ENCODE measurements at places on chromosomes 13 and 19. TPM values are rescaled to one million over a fixed set of nuclear protein-coding genes. Genes with fewer than 3 reads are reported as not detected.

GRCh38 chr13:40456397-40456953 lies 210.0 kb downstream of the FOXO1 start:
- DNase-seq: no peak

GRCh38 chr13:110379905-110380341 lies 72.8 kb downstream of the COL4A2 start:
- no peak for DNase-seq

DNA sequence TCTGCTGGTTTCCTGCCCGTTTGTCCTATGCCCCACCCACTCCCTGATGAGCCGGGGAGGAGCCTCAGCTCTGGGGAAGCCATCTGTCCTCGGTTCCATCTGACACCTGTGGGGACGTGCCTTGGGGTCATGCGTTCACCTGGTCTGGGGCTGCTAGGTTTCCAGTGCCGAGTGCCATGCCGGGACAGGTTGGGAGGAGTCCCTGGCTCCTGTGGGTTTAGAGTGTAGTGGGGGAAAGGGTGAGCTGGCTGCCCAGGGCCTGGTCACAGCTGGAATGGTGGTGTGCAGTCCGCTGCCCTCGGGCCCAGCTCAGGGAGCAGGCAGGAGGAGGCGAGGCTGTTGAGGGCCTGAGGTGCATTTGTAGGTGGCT lies 2.5 kb downstream of the KDM4B start:
- DNase-seq: no peak

DNA sequence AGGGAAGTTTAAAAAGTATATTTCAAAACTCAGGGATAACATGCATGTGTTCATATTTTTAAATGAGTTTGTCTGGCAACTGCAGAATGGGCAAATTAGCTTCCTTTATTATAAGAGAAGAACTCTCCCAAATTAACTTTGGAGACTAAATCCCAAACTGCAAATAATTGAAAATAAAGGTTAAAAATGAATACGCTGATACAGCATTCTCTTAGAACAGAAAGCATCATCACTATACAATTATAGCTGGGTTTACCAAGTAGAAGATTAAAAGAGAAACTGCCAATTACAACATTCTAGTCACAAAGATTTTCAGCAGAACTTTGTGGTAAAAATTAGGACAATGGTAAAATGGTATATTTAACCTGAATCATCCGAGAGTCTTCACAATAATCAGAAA lies 73.3 kb downstream of the OLFM4 start:
- no peak for DNase-seq

DNA sequence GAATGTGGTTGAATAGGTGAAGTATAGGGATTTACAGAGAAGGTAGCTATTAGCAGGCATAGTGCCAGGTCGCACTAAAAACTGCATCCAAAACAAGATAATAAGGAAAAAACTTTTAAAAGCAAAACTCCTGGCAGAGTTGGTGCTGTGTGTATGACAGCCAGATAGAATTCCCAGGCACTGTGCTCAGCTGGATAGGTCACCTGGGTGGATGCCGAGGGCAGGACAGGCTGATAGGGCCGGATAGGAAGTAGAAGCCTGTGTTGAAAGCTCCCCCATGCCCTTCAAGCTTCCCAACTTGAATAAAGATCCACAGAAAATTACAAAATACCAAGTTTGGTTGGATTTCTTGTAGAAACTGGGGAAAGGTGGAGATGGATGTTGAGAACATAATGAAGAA lies 48.9 kb upstream of the TDRD3 start:
- no peak for DNase-seq

ZNF700 gene
- 12.6 TPM for total RNA-seq

ADAMTSL5 gene
- total RNA-seq: 2.9 TPM

GRCh38 chr13:48656608-48657007 lies 2.9 kb downstream of the CYSLTR2 start:
- DNase-seq: no peak

- DNase-seq: no peak
Measured at GRCh38 chr19:43461303-43461702, 4.1 kb downstream of the LYPD3 start.

GRCh38 chr19:4800591-4801081 lies 9.1 kb downstream of the FEM1A start:
- DNase-seq: no peak

GRCh38 chr13:95060014-95060519 lies 241.2 kb downstream of the ABCC4 start:
- DNase-seq: no peak

ZNF835 gene
- 12.0 TPM for total RNA-seq

DNA sequence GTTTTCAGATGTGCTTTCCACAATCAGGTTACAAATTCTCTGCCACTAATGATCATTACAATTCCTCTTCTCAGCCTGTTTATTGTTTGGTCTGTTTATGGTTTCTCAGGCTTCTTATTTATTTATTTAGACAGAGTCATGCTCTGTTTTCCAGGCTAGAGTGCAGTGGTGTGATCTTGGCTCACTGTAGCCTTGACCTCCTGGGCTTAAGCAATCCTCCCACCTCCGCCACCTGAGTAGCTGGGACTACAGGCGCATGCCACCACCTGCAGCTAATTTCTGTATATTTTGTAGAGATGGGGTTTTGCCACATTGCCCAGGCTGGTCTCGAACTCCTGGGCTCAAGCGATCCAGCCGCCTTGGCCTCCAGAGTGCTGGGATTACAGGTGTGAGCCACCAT lies 2.1 kb upstream of the ZSCAN5A start:
- no peak for DNase-seq

DNA sequence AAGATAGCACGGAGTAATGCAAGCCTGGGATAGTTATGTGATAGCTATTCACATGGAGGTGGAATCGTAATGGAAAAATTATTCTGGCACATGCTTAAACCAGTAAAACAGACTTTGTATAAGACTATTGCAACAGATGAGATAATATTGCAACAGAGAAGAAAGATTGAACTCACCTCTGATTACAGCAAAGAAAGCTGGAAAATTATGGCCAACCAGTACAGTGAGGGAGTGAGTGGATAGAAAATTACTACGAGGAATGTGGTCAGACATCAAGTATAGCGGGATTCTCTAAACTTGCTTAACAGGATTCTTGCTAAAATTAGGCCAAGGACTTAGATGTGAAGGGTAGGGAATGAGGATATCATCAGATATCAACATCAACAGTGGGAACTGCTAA lies 397.6 kb upstream of the KLHL1 start:
- DNase-seq: no peak

CAPS gene
- total RNA-seq: 33.9 TPM

DNA sequence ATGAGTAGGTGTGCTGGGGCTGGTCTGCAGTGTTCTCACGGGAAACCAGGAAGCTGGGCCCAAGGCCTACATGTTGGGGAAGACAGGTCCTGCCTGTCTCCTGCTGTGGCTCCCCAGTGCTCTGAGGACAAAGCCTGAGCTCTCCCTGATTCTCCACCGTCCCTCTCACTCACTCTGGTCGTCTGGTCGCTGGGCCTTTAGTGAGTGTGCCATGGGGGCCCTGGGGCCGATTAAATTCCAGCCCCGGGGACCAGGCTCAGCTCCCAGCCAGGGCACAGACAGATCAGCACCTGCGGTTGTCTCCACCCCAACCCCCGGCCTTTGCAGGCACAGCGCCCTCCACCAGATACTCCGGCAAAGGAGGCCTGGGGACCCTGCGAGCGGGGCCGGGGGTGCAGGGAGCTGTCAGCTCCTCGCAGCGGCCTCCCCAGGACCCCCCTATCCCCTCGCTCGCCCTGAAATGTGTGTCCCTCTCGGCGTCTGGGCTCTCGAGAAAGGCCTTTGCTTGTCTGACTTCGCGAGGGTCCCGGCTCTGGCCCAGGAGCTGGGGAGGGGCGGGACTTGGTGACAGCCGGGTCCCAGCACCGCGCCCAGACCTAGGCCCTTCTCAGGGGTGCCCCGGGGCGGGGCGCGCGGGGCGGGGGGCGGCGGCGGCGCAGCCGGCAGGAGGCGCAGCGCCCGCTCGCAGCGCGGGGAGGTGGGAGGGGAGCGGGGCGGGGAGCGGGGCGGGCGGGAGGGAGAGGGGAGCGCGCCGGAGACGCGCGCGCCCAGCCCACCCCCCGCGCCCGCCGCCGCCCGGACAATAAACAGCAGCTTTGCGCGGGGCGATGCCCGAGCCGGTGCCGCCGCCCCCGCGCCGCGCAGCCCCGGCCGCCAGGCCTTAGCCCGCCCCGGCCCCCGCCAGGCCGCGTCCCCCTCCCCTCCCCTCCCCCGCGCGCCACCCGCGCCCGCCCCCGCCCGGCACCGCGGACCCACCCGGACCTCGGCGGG lies at the start of gene PALM:
Gene PALM (plus strand): TSS at position 782 of the 990 bp plus-strand sequence. CDS start 212 bp downstream, outside the sequence.
- DNase-seq: peak; percentile 45

ATP4A gene
- total RNA-seq: 1.3 TPM

- no peak for DNase-seq
Measured at GRCh38 chr19:2540646-2541454, 64.9 kb downstream of the GADD45B start.

ERVV-1 gene
- total RNA-seq: not detected

- no peak for DNase-seq
Measured at GRCh38 chr13:75945841-75946482, 309.8 kb downstream of the LMO7 start.

DNA sequence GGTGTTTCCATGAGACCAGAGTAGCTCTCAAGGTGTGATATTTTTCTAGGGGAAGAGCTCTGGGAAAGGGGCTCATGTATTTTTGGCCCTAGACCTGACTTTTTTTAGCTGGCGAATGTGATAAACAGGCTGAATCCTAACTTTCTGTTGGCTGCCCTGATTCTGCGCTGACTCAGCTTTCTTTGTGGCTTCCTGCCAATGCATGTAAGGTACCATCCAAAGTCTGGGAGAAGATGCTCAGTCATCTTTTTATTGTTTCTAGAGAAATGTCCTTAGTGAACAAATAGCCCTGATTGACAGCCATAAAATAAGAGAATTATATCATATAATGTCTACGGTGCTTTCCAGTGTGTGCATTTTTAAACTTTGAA lies 113.6 kb upstream of the MBNL2 start:
- DNase-seq: no peak

CEACAM20 gene
- total RNA-seq: not detected

DNA sequence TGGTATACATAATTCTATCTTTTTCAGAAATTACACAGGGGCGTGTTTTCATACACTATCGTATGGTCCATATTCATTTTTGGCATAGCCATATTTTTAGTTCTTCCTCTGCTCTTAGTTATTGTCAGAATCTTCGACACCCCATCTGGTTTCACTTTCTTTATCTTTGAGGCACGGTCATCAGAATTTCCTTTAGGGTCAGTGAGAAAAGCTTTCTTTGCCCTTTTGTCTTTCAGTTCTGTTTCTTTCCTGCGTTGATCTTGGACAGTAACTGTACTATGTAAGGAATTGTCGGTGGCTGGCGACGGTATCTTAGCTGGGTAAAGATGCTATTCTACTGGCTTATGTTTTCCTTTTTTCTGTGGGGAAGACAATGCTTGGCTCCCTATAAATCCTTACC lies 10.6 kb upstream of the KIR2DL4 start:
- DNase-seq: no peak

- DNase-seq: no peak
Measured at GRCh38 chr13:80121038-80121437, 219.9 kb downstream of the SPRY2 start.

GRCh38 chr13:78762825-78763224 lies 103.9 kb upstream of the OBI1 start:
- DNase-seq: no peak

OLFM4 gene
- 0.73 TPM for total RNA-seq

LILRB4 gene
- 9.7 TPM for total RNA-seq

- no peak for DNase-seq
Measured at GRCh38 chr19:52935434-52935833, 12.2 kb upstream of the ZNF888 start.

DNA sequence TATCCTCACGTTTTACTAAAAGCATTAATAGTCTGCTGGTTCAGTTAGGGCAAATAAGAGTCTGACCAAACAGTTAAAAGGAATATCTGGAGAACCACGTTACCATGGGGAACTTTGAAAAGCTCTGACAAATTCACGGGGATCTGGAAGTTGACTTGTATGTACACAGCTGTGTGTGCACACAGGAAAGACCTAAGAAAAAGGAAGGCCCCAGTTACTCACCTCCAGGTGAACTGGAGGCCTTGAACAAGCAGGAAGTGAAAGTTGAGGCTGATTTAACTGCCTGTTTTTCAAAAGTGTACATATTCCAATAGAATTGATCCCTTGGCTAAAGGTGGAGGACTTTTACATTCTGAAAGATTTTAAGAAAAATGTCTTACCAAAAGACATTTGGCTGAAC lies 1891.6 kb upstream of the PCDH20 start:
- DNase-seq: no peak

GRCh38 chr13:40666933-40667621 lies 636 bp upstream of the FOXO1 start:
- DNase-seq: peak; percentile 45

DNA sequence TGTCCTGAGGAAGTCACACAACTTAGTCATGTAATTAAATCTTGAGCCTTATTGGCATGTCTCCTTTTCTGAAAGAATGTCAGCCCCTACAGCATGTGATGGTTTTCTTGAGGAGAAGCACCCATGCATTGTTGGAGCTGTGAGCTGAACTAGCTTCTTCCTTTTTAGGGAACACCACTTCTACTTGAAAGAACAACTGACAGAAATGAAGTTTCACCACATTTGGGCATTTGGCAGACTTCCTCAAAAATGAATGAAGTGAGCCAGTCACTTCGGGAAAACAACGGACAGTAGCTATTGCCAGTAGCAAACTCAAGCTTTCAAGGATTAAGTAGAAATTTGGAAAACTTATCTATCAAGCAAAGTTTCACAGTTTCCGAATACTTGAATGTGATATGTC lies 1351.3 kb downstream of the EFNB2 start:
- no peak for DNase-seq

ADGRE2 gene
- total RNA-seq: 1.4 TPM

FAAP24 gene
- 2.2 TPM for total RNA-seq

GRCh38 chr19:29277102-29277501 lies 64.2 kb upstream of the UQCRFS1 start:
- no peak for DNase-seq

TPTE2 gene
- 0.31 TPM for total RNA-seq

- DNase-seq: no peak
Measured at GRCh38 chr19:29477831-29478577, 47.8 kb upstream of the VSTM2B start.
